ENCODE measurements at places on chromosomes 1 and 21. TPM values are rescaled to one million over a fixed set of nuclear protein-coding genes. Genes with fewer than 3 reads are reported as not detected.

GRCh38 chr1:4173731-4174130, 273.7 kb upstream of the C1orf174 start:
- no peak for DNase-seq

GRCh38 chr1:168554603-168555483, 11.0 kb upstream of the XCL2 start:
- DNase-seq, result no peak

GRCh38 chr1:222592171-222592570, 2.4 kb upstream of the TAF1A start:
- DNase-seq, result peak; percentile 19

GRCh38 chr1:174626031-174627025, 178.6 kb downstream of the GPR52 start:
- DNase-seq, result peak; percentile 63

DNA sequence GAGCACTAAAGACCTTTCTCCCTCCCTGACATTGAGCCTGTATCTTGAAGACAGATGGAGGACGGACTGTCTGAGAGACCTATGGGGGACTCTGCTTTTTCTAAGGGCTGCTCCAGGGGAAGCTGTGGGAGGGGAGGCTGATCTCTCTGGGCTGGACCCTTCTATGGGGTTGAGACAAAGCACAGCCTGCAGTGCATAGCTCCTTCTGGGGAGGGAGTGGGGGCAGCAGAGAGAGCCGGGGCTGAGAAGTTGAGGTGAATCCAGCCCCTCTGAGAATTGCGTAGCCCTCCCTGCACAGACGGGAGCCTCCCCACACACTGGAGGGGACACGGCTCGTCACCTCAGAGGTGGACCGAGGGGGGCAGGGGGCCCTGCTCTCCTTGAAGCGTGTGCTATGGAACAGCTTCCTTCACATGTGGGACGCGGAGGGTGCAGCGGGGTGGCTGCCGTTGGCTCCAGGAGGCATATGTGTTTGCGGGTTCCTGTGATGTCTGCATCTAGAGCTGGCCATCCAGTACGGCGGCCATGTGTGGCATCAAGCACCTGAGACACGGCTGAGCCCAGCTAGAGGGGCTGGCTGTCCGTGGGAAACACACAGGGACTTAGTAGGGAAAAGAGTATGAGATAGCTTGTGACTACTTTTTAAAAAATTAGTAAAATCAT, 299.1 kb downstream of the CAMTA1 start:
- no peak for DNase-seq

- DNase-seq, result no peak
Measured at GRCh38 chr1:43541141-43541540, 10.5 kb downstream of the PTPRF start.

DNA sequence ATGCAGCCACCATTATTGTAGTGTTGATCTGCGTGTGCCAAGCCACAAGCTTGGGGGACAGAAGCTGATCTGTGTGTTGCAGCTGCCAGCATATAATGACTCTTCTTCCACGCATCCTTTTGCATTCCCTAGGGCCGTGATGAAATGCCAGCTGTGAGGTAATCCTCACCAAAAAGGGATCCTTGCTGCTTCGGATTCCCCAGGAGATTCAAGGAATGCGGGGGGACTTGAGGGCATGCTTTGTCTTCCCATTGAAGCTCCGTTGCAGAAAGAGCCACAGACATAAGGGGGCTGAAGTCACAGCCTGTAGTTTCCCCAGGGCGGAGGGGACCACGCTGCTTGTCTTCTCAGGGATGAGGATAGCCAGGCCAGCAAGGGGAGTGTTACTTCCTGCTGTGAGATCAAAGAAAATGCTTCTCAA, 281.6 kb upstream of the FMN2 start:
- peak; percentile 40 for DNase-seq

GRCh38 chr1:182279302-182279701, 112.3 kb downstream of the GLUL start:
- no peak for DNase-seq

GRCh38 chr1:87024936-87025540, 110.6 kb downstream of the HS2ST1 start:
- DNase-seq, result peak; percentile 56

- no peak for DNase-seq
Measured at GRCh38 chr1:115767403-115767802, 1.1 kb downstream of the CASQ2 start.

DNA sequence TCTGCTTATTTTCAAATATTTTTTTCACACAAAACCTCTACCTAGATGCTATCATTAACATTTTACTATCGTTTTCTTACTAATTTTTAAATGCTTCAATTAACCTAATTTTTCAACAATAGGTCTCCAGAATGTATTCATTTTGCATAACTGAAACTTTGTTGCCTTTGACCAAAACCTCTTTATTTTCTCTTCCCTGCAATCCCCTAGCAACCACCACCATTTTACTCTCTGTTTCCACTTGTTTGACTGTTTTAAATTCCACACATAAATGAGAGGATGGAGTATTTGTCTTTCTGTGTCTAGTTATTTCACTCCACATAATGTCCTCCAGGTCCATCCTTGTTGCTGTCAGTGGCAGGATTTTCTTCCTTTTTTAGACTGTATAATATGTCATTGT, 9.5 kb upstream of the F13B start:
- DNase-seq, result no peak

- DNase-seq, result no peak
Measured at GRCh38 chr1:221457685-221458446, 284.0 kb downstream of the DUSP10 start.

The ITLN2 gene
- total RNA-seq, result not detected

The GNG5 gene
- total RNA-seq, result 313 TPM

The ASPM gene
- total RNA-seq, result 62.1 TPM

The ETV3L gene
- not detected for total RNA-seq
